ENCODE measurements at places on chromosomes 7 and 10.

- no peak for DNase-seq
Observed at GRCh38 chr10:117536866-117537435, 5.6 kb upstream of the EMX2 start.

- DNase-seq = no peak
Observed at GRCh38 chr7:158322616-158323530, 264.8 kb downstream of the PTPRN2 start.

GRCh38 chr10:71392292-71392691, 4.4 kb upstream of the CDH23 start:
- no peak for DNase-seq

GRCh38 chr10:77041636-77042258, 595.9 kb downstream of the KCNMA1 start:
- DNase-seq = peak; percentile 4

- no peak for DNase-seq
Observed at GRCh38 chr7:12814107-12814506, 126.7 kb downstream of the ARL4A start.

DNA sequence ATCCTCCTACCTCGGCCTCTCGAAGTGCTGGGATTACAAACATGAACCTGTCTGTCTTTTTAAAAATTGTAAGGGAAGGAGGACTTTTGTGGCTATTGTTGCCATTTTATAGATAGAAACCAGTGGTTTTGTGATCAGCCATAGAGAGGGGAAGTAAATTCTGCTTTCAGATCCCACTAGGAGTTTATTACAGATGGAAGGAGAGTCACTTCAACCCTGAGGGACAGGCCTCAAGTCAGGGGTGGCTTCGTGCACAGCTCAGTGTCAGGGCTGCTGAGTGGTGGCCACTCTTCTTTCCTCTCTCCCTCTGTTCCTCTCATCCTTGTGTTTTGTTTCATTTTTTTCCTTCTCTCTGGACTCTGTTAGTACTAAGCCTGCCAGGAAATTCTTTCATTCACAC, 60.8 kb downstream of the OGDH start:
- DNase-seq = no peak

- DNase-seq = no peak
Observed at GRCh38 chr7:47211519-47211973, 370.4 kb downstream of the TNS3 start.

DNA sequence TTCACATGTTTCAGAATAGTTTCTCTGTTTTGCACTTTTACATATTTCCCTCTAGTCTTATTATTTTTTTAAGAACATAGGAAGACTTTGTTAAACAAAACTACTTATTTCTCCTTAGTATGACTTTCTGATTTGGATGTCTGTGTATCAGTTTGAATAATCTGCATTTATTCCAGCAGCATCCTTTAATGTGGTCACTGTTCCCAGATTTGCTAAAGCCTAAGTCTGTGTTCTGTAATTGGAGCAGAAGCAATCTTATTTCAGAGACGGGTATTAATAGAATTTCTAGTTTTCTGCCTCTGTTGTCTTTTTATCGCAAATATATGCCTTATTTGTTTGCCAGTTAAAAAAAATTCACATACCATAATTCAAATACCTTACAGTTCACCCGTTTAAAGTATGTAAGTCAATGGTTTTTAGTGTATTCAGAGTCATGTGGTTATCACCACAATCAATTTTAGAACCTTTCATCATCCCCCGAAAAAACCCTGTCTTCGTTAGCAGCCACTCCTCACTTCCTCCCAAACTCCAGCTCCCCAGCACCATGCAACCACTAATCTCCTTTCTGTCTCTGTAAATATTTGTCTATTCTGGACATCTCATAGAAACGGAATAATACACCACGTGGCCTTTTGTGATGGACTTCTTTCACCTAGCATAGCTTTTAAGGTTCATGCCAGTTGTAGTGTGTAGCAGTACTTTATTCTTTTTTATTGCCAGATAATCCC, 58.7 kb downstream of the INPP5F start:
- no peak for DNase-seq

GRCh38 chr10:103367379-103367781, 396 bp upstream of the TAF5 start:
- peak; percentile 19 for DNase-seq

DNA sequence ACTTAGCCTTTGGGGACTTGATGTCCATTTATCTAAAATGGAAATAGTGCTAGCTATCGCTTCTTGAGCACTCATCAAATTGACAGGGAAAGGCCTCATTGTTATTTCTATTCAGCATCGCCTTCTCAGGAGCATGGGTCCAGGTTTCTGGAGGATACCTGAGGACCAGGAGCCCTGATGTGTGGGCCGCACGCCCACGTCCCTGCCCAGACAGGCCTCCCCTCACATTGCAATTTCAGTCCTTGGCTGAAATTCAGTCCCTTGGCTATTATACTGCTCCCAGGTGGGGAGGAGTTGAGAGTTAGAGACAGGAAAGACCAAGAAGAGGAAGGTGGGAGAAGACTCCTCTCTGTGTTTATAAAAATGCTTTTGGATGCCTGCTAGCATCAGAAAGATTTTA, 38.9 kb downstream of the GPRIN2 start:
- DNase-seq = no peak

GRCh38 chr7:26413007-26413691, 121.5 kb downstream of the SNX10 start:
- no peak for DNase-seq

DNA sequence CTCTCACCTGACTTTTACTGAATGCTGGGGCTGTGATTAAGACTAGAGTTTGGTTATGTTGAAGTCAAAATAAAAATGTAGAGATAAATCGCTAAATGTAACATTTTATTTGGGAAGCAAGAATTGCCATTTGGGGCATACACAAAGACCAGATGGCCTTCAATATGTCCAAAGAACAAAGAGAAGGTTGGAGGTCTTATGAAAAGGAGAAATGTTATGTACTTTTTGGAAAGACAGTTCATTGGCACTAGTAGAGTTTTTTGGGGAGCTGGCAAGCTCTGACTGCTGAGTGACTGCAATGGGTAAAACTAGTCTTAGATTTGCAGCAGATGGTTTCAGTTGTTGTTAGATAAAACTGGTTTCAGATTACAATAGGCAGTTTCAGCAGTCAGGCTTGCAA, 35.6 kb upstream of the GALNT17 start:
- DNase-seq = no peak

GRCh38 chr10:86064931-86065662, 301.5 kb downstream of the GRID1 start:
- DNase-seq = no peak

Data from activated CD4-positive, alpha-beta T cell treated with anti-CD3 and anti-CD28 coated beads for 48 hours (primary cell).